ENCODE measurements at places on chromosomes 1 and 21.

DNA sequence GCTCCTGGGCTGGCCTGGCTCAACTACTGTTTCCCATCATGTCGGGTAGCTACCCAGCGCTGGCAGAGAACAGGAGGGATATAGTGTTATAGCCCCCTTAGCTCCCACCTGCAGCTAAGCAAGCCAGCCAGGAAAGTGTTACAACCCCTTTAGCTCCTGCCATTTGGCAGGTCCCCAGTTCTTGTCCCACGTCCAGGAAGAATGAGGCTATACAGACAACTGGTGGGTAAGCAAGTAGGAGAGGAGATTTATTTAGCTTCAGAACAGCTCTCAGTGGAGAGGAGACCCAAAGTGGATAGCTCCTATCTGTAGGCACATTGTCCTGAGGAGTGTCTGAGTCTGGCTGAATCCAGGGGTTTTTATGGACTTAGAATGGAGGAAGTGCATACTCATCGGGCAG lies 741.1 kb upstream of the B3GALT2 start:
- no peak for DNase-seq

DNA sequence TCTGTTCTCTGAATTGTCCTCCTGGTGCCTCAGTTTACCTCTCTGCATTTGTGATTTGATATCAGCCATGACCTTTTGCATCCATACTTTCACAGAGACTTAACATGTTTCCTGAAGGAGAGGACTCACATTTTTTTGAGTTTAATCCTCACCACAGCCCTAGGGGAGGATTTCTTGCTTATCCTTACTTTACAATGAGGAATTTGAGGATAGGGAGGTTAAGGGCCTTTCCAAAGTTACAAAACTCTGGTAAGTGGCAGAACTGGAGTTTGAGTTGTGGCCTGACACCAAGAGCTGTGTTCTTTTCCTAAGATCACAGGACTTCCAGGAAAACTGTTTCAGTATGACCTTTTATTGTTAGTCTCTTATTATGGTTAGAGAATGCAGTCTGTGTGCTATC lies 34.2 kb downstream of the TNFRSF8 start:
- no peak for DNase-seq

- DNase-seq: no peak
Measured at GRCh38 chr21:29329406-29329805, 30.7 kb downstream of the BACH1 start.

DNA sequence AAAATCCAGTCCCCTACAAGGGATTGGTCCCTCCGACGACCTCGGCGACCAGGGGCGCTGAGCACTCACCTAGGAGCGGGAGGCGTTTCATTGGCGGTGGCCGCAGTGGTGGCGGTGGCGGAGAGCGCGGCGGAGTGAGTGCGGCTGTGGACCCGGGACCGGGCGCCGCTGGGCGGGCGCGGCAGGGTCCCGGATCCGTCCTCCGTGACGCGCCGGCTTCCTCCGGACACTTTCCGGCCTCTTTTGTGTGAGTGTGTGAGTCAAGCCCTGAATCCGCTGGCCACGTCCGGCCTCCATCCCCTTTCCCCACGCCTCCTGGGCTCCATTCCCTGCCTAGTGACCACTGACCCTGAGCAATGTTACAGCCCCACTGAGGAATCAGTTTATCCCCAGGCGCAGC lies at the start of gene ADGRL4:
ADGRL4 (minus strand) TSS at position 167 of the 400 bp plus-strand sequence; CDS start at position 91, 76 bp downstream.
- DNase-seq: no peak

DNA sequence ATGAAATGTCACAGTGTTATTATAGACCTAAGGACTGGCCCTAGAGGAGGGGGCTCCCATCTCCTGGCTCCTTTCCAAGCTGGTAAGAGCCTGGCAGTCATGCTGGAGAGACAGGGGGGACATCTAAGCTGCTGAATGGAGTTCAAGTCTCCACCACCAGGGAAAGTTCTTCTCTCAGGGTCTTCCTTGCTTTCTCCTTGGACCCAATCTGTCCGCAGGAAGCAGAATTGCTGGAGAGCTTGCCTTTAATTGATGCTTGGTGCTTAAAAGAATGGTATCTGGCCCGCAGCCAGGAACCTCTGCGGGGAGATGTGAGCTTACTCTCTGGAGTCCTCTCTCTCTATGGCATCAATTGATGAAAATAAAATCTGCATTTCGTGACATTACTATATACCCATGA lies 25.1 kb downstream of the IRF2BP2 start:
- DNase-seq: no peak

GRCh38 chr1:16173447-16174260 lies 17.8 kb upstream of the EPHA2 start:
- DNase-seq: no peak

- no peak for DNase-seq
Measured at GRCh38 chr1:51526248-51526647, 7.2 kb upstream of the EPS15 start.

GRCh38 chr1:218069180-218069579 lies 215.9 kb upstream of the RRP15 start:
- DNase-seq: no peak

DNA sequence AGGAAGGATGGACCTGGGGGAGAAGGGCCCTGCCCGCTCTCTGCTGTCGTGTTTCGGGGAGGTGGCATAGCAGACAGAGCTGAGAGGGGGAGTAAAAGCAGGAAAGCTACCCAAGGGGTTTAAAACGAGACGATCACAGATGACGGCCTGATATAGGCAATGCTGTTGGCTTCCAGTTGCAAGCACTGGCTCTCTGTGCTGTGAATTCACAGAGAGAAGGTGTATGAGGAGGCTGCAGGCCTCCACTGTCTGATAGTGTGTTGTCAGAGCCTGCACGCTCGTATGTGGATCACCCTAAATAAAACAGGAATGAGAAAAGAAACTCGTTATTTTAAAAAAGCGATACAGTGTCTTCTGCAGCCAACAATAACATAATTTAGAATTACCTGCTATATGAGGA lies 57.4 kb downstream of the LGR6 start:
- DNase-seq: no peak

GRCh38 chr1:180181996-180182642 lies 27.4 kb downstream of the QSOX1 start:
- no peak for DNase-seq

DNA sequence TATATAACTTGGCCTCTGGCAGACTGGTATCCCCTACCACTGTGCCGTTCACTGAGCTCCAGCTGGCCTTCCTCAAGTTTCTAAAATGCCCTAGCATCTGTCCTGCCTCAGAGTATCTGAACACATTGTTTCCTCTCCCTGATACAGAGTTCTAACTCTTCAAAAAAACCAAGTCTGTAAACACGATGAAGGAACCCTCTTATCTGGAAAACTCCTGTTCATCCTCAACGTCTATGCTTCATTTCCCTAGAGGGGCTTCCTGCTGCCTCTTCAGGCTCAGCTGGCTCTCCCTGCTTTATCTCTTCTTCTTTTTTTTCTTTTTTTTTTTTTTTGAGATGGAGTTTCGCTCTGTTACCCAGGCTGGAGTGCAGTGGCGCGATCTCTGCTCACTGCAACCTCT lies 5.6 kb downstream of the BSDC1 start:
- DNase-seq: no peak

GRCh38 chr1:201330541-201330940 lies 46.9 kb downstream of the TNNT2 start:
- no peak for DNase-seq

GRCh38 chr1:24105368-24106160 lies 6.4 kb downstream of the MYOM3 start:
- DNase-seq: no peak

DNA sequence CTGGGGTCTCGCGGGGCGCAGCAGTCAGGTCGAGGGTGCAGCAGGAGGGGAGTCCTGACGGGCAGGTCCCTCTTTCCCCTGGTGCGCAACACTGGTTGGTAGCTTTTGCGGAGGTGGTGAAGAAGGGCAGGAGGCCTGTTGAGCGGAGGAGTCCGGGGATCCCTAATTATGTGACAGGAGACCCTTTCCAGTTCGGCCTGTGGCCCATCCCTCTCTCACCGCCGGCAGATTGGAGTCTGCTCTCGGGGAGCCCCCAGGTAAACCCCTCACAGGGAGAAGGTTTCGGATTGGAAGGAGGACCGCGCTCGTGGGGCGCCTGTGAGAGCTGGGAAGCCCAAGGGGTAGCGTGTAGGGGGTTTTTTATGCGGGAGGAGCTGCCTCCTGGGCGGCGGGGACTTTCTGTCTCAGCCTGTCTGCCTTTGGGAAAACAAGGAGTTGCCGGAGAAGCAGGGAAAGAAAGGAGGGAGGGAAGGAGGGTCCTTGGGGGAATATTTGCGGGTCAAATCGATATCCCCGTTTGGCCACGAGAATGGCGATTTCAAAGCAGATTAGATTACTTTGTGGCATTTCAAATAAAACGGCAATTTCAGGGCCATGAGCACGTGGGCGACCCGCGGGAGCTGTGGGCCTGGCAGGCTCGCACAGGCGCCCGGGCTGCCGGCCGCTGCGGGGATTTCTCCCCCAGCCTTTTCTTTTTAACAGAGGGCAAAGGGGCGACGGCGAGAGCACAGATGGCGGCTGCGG lies 9.5 kb downstream of the SIM2 start:
- no peak for DNase-seq

- DNase-seq: no peak
Measured at GRCh38 chr1:179296356-179297104, 2.9 kb downstream of the SOAT1 start.

DNA sequence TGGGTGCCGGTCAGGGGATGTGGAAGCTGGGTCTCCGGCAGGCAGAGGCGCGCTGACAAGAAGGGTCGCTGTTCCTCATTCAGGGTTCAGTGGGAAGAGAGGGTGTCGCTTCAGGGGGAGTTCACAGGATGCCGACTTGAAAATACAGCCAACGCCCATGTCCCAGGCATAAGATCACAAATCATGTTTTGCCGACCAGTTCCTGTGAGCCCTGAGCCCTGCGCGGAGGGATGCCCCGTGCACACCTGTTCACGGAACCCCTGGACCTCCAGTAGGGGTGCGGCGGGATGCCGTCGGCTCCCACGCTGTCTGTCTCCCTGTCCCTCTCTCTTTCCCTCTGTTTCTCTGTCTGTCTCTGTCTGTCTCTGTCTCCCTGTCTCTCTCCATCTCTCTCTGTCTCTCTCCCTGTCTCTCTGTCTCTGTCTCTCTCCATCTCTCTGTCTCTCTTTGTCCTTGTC lies 26.8 kb downstream of the TP73 start:
- DNase-seq: no peak

GRCh38 chr1:31266547-31266946 lies 26.9 kb upstream of the NKAIN1 start:
- no peak for DNase-seq

DNA sequence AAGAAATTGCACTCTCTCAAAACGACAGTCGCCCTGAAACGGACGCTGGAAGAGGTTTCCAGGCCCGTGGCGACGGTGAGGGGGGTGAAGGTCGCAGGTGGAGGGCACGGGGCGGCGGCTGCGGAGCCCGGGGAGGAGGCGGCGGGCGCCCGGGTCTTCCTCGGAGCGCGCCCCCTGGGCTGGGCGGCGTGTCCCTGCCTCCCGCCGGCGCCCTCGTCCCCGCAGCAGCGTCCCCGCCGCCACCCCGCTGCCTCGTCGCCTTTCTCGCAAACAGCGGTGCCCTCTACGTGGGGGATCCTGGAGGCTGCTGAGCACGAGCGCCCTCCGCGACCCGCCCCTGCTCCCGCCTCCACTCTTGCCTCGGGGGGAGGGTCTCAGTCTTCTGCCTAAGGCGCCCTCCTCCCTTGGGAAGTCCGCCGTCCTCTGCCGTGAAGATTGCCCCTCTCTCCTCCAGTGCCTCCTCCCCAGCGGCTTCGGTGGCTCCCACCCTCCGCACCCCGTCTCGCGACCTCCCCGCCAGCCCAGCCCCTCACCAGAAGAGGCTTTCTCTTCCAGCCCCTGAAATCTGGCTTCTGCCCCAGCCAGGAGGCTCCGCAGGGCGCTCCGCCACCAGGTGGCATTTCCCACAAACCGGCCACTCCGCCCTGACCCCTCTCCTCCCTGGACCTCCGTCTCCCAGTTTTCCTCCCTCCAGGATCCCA lies 227.4 kb downstream of the SDCCAG8 start:
- no peak for DNase-seq

GRCh38 chr1:184380468-184380867 lies 6.4 kb upstream of the C1orf21 start:
- no peak for DNase-seq

DNA sequence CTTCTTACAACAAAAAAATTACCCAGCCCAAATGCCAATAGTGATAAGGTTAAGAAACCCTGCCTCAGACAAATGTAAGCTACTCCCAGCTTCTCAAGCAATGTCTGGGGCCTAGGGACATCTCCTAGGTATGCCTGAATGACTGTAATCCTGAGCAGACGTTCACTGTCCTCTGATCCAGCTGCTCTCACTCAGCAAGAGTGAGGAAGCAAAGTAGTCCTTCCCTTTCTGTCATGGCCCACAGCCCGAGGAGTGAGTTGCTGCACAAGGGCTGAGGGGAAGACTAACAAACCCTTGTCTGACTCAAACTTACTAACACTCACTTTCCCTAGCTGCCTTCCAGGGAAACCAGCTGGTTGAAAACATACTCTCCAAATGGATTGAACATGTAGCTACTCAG lies 124.9 kb upstream of the TNFSF4 start:
- no peak for DNase-seq

DNA sequence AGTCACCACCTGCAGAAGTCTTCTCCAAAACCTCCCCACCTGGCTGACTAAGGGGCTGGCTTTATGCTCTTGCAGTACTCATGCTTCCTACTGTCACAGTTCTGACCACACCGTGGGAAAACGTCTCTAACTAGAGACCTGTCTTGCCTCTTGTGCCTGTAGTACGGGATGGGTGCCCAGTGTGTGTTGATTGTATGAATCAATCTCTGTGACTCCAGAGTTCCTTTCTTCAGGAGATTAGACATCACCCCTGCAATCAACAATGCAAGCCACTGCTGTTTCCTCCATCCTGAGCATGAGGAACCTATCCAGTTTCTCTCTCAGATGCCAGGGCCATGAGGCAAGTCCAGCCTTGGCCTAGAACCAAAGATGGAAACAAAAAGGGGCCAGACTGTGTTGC lies 64.1 kb downstream of the LRRN2 start:
- DNase-seq: no peak

DNA sequence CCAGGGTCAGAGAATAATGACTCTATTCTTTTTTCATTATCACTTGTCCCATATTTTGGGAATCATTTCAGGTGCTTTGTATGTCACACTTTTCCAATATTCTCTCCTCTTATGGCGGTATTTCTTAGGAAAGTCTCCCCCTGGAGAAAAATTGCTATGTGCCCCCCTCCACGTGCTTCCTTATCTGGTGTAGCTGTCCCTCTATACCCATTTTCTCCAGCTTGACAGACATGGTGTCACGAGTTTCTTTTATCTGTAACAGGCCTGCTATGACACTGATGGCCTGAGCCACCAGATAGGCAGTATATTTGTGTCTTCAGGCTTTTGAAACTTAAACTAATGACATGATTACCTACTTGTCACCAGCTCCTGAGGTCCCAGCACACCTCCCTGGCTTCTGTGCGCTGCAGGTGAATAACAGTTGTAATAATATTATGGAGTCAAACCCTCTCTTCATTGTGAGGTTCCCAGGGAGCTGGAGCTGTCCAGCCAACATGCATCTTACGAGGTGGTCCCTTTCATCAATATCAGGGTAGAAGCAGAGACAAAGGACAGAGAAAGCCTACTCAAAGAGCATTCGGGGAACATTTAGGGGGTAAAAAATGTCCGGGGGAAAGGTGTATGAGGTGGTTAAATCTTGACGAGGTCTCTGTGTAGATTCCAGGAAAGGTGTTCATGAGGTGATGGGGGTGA lies 71.2 kb upstream of the DUSP10 start:
- DNase-seq: no peak
